ENCODE measurements at places on chromosomes 2 and 18.
A peak's percentile ranks its signal among the peaks of the same experiment; 100 is the strongest.

GRCh38 chr18:46322411-46322891 is 218.3 kb downstream of the HAUS1 start:
- DNase-seq = no peak

GRCh38 chr2:55420439-55420725 is 726 bp upstream of the CCDC88A start:
- DNase-seq = no peak

DNA sequence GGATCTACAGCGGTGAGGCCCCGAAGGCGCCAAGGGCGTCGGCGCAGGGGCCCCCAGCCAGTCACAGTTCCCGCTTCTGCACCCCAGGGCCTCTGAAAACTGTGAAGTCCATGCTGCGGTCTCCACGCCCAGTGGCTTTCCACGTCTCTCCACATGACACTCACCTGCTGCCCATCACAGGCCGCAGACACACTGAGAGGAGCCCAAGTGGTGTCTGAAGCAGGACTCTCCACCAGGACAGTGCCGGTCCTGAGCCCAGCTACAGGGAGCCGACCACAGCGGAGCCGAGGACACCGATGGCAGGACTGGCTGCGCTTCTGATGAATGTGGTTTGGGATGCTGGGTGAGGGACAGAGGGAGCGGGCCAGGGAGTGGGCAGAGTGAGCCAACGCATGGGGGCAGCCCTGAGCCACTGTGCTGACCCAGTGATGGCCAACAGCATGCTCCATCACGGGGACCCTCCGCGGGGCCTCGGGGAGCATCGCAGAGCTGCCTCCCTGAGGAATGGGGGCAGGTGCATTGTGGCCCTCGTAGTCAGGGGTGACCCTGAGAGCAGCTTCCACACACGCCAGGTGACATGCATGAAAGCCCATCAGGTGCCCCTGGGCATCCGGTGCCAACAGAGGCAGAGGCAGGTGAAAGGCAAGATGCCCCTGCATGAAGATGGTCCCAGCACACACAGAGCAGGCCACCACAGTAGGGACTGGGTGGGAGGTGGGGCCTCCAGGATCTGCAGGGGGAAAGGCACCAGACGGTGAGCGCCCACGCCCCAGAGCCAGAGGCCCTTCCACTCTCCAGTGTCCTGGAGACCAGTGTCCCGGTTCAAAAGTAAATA is 116.6 kb downstream of the HDAC4 start:
- no peak for DNase-seq

- no peak for DNase-seq
These were observed 135.5 kb downstream of the SPOPL start for GRCh38 chr2:138637061-138637460.

- no peak for DNase-seq
These were observed 278.1 kb downstream of the LRATD1 start for GRCh38 chr2:14910654-14911053.

DNA sequence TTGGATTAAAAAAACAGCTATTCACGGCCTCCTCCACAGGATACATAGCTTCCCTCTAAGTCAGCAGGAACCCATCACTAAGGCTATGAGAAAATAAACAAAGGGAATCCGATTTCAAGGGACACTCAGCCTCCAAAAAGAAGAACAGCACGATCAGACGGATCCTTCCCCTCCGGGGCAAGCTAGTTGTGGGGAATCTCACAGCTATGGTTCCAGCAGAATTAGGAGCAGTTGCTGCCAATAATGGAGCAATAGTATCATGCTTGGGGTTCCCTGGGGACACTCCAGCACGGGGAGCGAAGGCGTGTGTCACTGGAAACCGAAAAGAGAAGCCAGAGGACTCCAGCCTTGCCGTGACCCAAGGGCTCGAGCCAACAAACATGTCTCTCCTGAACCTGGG is 163.1 kb downstream of the TTC32 start:
- DNase-seq = no peak

DNA sequence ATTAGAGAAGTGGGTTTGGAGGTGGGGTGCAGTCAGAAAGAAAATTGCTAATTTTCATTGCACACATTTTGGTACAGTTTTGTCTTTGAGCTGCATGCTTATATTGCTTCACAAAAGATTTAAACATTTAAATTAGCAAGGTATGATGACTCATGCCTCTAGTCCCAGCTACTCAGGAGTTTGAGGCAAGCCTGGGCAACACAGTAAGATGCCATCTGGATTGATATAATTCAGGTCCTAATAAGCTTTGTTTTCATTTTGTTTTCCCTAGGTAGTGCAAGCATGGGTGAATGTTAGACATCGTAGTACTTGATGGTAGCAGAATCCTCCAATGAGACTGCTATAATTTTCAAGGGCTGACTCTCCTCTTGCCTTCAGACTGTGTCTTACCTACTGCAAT is 396.7 kb upstream of the RGPD4 start:
- DNase-seq = no peak

GRCh38 chr2:9497017-9497416 is 22.7 kb downstream of the IAH1 start:
- peak; percentile 54 for DNase-seq

DNA sequence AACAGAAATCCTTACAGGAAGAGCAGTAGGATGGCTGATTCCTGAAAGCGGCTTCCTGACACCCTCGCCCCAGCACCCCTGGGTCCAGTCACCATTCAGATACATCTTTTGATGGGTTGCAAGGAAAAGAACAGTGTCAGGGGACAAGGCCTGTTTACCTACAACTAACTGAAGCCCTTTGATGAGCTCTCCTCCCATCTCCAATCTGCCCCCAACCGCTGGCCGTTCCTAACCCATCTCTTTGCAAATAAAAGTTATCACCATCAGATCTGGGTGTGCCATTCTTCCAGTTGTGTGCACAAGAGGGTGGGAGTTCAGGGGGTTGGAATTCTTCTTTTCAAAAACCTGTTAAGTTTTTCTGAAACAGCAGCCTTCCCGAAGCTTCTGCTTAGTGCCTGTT is 48.9 kb downstream of the ARL4C start:
- DNase-seq = no peak

DNA sequence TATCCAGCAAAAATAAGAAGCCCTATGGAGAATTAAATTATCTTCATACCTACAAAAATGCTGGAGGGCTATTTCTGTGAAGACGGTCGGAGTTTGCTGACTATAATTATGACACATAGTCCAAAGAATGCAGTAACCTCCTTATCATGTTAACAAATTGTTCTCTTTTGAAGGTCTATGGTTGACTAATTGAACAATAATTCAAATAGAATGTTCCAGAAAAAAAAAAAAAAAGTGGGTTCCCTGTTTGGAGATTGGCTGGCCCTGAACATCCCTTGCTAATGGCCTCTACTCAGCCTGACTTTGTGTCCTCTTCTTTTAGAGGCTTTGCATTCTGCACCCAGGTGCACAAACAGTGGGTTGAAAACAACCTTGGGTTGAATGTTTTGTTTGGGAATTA is 82.8 kb upstream of the CCBE1 start:
- DNase-seq = no peak

DNA sequence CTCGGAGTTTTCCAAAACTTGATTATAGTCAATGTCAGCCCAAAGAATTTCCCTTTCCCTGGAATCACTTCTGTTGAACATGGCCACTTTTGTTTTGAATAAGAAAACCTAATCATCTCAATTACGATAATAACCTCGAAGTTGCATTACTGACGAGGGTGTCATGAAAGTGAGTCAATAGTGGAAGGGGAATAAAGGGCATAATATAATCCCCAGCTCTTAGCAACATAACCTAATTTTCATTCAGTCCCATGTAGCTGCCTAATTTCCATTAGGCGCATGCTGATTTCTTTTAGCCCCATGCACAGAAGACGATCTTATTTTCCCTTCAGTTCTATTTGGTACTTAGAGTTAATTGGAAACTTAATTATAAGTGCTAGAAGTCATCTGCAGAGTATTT is 51.1 kb upstream of the RAPH1 start:
- no peak for DNase-seq

DNA sequence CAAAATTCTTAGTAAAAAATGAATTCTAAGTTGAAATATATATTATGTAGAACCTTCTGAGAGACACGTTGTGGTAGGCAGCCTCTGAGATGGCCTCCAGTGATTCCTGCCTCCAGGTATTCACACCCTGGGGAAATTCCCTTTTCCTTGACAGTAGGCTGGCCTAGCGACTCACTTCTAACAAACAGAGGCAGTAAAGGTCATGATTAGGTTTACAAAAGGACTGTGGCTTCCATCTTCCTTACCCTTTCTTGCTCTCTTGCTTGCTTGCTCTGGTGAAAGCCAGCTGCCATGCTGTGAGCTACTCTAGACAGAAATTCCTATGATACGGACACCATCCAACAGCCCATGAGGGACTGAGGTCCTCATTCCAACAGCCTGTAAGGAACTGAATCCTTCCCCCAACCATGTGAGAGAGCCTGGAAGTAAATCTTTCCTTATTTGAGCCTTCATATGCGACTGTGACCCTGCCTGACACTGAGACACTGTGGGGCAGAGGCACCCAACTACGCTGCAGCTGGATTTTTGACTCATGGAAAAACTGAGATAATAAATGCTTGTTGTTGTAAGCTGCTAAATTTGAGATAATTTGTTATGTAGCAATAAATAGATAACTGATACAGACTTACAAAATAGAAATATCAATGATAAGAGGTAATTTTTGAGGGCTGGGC is 32.7 kb upstream of the SERTAD2 start:
- DNase-seq = no peak

DNA sequence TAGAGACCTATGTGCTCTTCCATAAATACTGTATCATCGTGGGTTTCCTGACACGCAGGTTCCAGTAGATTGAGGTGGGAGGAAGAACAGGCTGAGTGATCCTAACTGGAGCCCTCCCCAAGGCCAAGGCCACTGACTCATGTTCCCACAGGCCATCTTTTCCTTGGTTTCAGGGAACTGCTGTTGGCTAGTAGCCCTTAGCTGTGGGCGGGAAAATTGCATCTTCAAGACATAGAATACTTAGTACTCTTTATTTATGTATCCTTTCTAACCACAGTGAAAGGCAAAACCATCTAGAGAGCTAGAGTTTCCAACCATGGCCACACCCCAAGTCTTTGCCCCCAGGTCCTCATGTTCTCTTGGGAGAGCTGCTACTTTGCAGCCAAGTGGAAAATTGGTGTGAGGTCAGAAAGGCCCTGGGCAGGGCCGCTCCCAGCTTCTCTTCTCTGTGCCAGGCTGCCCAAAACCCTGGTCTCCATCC is 55.9 kb downstream of the COPS8 start:
- DNase-seq = no peak

DNA sequence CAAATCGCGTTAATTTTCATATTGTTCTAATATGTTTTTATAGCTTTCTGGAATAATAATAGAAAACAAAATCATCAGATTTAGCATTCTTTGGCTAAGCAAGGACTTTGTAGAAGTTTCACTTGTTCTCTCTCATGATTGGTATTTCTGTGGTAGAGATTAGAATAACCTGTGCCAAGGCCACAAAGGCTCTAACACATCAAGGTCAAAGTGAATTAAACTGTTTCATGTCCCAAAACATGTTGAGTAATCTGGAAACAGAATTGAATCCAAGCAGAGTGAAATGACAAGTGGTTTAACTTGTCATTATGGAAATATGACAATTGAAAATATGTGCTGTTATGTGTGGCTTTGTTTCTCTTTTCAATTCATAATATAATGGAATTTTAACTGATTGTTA is 617.4 kb downstream of the CCDC85A start:
- no peak for DNase-seq

DNA sequence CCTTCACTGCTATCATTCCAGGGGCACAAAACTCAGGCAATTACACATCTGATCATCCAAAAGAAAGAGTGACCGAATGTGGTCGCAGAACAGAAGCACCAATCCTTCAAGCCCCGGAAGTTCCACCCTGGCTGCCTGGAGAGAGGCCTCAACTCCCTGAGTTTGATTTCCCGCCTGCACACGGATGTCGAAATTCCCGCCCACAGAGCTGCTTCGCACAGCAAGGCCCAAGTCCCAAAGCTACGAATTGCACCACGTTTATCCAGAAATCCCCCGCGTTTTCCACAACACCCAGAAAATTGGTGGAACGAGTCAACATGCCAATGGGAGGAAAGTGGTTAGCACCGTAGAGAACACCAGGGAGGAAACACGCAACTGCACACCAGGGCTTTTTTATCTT is 445.4 kb downstream of the EIPR1 start:
- no peak for DNase-seq

- DNase-seq = no peak
These were observed 441.8 kb downstream of the NYAP2 start for GRCh38 chr2:225841314-225841713.

DNA sequence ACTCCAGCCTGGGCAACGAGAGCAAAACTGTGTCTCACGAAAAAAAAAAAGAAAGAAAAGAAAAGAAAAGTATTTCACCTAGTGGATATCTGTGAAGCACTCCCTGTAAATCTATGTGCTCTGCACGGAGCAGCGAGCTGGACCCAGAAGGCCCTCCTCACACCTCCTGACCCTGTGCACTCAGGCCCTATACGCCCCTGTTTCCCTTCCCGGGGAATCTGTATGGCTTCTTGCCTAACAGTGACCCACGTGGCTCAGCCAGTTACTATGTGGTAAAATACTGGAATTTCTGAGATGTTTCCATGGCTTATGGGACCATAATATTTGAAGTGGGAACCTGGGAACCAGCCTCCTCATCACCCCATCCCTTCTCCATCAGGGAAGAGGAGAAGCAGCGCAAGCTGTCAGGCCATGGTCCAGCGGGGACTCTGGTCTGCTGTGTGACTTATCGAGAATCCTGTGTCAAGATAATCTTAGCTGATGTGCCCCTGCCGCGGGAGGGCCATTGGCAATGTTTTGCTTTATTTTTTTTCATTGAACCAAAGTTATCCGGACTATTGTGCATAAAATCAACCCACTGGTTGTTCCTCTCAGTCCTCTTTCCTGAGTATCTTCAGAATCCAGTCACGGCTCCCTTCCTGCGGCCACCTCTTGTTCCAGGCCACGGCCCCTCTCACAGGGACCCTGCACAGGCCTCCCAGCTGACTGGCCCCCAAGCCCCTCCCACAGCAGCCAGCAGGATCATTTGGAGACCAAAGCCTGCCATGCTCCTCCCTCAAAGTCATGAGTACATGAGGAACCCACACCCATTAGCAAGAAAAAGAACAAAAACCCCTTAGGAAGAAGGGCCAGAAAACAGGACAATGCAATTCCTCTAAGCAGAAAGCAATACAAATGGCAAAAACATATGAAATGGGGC is 30.6 kb downstream of the SDC1 start:
- DNase-seq = no peak

DNA sequence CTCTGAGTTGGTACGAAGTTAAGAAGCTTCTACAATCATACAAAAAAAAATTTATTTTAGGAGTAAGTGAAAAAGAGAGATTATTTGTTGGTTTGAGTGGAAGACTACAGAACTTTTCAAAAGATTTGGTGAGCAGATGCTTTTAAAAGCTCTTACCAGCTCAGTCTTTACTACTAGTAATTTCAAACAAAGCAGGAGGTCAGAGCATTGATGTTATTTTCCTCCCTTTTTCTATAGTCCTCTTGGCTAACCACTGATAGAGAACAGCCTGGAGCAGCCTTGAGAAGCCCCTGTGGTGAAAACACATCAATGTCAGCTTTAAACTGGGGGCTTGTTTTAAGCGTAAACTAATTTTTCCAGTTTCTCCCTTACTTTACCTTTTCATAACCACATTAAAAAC is 559.3 kb upstream of the CDH2 start:
- DNase-seq = no peak

GRCh38 chr18:79511671-79512301 is 116.1 kb downstream of the NFATC1 start:
- no peak for DNase-seq

All from COR-L47 (cell line).